ENCODE measurements at places on chromosomes 16 and 17.
A peak's percentile ranks its signal among the peaks of the same experiment; 100 is the strongest.

- DNase-seq = no peak
Measured at GRCh38 chr17:27295945-27296344, 2.0 kb downstream of the WSB1 start.

DNA sequence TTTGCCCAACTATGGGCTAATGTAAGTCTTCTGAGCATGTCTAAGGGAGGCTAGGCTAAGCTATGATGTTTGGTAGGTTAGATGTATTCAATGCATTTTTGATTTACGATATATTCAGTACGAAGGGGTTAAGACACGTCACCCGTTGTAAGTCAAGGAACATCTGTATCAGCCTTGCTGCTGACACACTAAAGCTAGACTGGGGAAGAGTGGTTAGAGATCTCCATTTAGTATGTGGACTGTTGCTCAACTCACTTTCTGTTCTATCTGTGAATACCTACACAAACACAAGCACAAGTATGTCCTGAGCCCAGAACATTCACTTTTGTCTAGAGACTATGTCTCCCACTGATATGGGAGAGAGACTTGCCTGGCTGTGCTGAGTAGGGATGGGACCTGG, 71.5 kb downstream of the VMP1 start:
- no peak for DNase-seq

DNA sequence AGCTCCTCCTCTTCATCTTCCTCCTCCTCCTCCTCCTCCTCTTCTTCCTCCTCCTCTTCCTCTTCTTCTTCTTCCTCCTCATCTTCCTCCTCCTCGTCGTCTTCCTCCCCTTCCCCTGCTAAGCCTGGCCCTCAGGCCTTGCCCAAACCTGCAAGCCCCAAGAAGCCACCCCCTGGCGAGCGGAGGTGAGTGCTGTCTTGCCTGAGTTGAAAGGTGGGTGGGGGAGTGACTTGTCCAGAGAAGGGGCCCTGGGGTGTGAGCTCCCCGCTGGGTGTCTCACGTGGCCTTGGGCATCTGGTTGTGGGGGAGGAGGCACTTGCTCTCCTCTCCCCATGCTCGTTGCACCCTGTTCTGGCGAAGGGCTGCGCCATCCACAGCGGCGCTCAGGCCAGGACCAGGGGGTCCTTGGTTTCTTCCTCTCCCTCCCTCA, 8.0 kb downstream of the ELOB start:
- DNase-seq = no peak

DNA sequence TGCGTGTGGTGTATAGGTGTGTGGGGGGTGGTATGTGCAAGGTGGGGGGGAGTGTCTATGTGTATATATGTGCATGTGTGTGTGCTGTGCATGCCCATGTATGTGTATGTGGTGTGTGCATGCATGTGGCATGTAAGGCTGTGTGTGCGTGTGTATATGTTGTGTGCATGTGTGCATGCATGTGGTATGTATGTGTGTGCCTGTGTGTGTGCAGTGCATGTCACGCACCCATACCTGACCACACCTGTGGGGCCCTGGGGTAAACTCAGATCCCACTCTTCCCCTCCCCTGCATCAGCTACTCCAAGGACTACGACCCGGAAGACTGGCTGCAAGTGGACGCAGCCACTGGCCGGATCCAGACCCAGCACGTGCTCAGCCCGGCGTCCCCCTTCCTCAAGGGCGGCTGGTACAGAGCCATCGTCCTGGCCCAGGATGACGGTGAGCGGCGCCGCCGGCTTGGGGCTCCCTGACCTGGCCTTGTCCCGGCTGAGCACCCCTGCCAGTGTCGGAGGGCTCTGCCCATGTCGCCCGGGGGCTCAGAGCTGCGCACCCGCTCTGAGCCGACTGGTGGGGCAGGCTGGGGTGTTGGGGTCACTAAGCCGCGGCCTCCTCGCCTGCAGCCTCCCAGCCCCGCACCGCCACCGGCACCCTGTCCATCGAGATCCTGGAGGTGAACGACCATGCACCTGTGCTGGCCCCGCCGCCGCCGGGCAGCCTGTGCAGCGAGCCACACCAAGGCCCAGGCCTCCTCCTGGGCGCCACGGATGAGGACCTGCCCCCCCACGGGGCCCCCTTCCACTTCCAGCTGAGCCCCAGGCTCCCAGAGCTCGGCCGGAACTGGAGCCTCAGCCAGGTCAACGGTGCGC, 9.1 kb downstream of the SLC22A31 start:
- no peak for DNase-seq

DNA sequence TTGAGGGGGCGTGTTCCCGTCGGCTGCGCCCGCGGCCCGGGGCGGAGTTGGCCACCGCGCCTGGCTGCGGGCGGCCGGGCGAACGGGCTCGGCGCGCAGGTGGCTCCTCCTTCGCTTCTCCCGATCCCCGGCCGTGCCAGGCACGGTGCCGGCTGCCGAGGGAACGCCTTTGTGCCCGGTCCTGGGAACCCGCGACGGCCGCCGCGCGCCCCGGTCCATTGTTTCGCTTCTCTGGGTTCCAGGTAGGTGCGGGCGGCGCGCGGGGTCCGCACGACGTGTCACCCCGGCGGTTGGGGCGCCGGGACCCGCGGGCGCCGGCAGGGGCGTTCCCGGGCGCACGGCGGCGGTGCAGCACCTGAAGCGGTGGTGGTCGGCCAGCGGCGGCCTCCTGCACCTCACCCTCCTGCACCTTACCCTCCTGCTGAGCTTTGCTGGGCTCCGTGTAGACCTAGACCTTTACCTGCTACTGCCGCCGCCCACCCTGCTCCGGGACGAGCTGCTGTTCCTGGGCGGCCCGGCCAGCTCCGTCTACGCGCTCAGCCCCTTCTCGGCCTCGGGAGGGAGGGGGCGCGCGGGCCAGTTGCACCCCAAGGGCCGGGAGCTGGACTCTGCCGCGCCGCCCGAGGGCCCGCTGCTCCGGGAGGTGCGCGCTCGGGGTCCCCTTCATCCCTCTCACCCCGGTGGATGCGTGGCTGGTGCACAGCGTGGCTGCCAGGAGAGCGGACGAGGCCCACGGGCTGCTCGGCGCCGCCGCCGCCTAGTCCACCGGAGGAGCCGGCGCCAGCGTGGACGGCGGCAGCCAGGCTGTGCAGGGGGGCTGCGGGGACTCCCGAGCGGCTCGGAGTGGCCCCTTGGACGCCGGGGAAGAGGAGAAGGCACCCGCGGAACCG, 99.9 kb downstream of the EFCAB13 start:
- no peak for DNase-seq

DNA sequence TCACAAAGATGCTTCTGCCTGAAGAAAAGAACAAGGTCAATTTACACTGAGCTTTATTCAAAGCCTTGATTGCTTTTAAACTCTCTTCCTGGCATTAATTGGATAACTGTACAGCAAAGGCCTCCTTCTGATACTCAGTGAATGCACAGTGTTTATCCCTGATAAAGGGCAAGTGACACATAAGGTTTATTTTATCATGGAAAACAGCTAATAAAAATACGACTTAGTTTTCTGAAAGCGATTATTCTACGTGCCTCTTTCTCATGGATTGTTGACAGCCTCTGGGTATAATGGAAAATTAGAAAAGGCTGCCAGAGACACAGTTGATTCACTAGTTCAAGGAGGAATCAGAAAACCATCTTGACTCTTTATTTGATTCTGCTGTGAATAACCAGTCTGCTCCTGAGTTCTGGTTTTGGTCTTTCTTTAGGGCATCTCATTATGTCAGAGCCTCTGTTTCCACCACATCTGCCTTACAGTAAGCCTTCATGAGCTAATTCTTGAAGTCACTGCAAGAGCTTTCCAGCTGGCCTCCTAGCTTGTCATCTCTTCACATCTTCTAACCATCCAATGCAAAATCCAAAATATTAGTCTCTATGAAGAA, 212.9 kb downstream of the CNTNAP4 start:
- DNase-seq = no peak

GRCh38 chr16:2025878-2026460, 733 bp upstream of the NHERF2 start:
- no peak for DNase-seq

DNA sequence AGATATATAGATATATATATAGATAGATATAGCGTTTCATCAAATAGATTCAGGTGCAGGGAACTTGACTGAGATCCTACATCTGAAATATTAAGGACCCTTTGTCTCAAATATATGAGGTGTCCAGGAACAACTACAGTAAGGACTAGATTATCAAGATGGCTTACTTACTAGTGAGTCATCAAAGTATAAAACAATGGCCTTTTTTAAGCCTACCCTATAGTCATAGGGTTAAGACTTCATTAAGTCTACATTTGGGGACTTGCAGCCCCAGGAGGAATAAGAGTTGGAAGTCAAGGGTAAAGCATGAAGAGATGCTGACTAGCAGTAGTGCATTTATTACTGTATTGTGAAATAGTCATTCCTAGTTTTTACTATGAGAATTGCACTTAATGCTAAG, 1023.4 kb downstream of the CDH11 start:
- no peak for DNase-seq

DNA sequence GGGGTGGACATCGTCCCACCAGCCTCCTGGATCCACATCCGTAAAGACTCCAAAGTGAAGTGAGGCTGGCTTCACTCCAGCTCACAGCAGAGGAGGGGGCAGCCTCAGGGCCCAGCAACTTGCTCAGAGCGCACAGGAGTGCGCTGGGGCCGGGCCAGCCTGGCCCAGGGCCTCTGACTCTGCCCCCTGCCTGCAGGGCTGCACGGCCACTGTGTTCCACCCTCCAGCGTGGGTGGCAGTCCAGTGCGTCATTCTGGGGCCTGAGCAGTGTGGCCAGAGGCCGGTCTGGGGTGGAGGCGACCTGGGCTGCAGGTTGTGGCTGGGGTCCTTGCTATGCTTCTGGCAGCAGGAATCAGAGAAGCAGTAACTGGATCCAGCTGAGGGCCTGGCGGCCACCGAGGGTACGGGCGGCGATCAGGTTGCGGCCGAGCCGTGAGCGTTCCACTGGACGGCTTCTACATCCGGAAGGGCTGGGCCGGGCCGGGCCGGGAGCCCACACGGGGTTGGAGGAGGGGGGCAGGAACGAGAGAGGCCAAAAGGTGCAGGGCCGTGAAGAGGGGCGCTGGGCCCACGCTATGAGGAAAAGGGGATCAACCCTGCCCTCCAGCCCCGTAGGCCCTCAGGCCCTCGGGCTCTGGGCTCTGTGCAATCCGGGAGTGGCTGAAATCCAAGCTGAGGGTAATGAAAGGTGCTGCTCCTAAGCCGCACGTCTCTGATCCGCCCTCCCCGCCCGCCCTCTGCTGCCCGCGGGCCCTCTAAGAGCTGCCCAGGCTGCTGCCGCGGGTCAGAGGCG, at the start of gene FSCN2:
Gene FSCN2 (plus strand): TSS at position 787 of the 793 bp plus-strand sequence. CDS start 155 bp downstream, outside the sequence.
- no peak for DNase-seq

DNA sequence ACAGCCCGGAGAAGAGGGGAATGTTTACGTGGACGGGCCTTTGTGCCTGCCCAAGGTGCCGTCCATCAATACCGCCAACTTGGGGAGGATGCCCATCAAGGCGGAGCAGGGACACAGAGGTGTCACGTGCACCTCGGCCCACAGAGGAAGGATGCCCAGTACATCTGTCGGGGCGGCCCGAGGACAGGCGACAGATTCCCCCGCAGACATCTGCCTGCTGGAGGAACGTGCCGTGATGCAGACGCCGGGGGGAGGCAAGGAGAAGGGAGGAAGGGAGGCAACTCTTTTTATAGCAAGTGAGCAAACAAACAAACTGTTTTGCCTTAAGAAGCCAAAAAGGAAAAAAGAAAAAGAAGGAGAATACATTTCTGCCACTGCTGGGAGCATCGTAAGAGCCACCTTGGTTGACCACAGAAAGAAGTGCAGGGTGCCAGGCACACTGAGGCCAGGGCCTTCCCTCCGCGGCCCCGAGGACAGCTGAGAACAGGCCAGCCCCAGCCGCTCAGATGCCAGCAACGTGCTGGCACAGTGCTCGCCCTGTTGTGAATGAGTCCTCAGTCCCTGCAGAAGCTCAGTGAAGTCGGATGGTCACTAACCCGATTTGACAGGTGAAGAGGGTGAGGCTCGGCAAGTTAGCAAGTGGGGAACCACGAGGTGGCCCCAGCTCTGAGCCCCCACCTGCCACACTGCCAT, 146.4 kb downstream of the RBFOX3 start:
- peak; percentile 47 for DNase-seq

DNA sequence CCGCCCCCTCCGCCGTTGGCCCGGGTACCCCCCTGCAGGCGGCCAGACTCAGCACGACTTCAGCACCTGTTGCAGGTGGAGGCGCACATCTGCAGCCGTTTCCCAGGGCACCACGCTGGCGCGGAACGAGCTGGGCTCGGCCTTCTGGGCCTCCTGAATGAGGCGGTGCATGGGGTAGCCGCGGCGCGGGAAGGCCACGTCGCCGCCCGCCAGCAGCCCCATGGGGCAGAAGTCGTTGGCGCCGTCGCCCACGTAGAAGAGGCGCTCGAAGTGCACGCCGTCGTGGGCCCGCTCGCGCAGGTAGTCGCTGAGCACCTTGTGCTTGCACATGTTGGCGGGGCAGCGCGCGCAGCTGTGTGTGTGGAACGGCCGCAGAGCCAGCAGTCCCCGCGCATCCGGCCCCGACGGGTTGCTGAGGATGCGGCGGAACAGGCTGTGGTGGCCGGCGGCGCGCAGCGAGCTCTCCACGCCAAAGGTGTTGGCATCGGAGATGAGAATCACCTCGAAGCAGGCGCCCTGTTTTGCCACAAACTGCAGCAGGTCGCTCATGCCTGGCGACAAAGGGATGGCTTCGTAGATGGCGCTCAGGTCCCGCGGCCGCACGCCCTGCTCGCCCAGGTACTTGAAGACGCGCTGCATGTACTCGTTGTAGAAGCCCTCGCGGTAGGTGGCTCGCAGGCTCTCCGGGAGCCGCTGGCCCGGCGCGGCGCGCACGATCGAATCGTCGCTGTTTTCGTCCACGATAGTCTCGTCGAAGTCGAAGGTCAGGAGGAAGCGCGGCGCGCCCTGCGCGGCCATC, 6.2 kb downstream of the PHOSPHO1 start:
- DNase-seq = no peak

GRCh38 chr17:83136156-83136555, 56.7 kb downstream of the METRNL start:
- DNase-seq = no peak

DNA sequence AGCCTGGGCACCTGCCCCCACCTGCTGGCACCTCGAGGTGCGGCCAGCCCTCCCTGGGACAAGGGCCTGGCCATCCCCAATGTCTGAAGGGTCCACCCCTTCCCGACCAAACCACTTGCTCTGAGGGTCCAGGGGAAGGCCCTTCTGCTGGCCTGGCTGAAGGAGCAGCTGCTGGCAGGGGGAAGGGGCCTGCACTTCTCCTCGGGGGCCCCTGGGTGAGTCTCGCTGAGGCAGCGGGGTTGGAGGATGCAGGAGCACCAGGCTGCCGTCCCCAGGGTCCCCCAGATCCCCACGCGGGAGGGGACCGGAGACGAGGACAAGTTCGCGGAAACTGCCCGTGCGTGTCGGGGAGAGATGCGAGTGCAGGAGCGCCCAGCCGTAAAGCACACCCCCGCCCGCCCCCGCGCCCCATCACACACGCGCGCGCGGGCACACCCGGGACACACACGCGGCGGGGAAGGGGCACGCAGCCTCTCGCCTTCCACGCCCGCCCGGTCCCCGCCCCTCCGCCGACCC, 725 bp upstream of the CACNA1H start:
- no peak for DNase-seq

- DNase-seq = no peak
Measured at GRCh38 chr17:49316258-49316570, 45.8 kb downstream of the ZNF652 start.

Data from NCI-H1694 (cell line).